Kidney (tissue), 22 donors: ENCODE measurements at places on chromosomes 2 and 18. TPM values are rescaled to one million over a fixed set of nuclear protein-coding genes. Genes with fewer than 3 reads are reported as not detected.
A peak's percentile ranks its signal among the peaks of the same experiment; 100 is the strongest.

- no peaks in the 10 kb centered on the region for H3K4me1 ChIP-seq
- H3K27ac ChIP-seq, result no peak overlapping the region
- H3K36me3 ChIP-seq, result no peaks in the 10 kb centered on the region
- H3K4me3 ChIP-seq, result no peak overlapping the region
- DNase-seq, result peak; percentile 58
- H3K27me3 ChIP-seq, result no peaks in the 10 kb centered on the region
Observed at GRCh38 chr2:31335921-31336585, 78.5 kb downstream of the XDH start.

- H3K27ac ChIP-seq, result no peak overlapping the region
- no peak for DNase-seq
- H3K4me3 ChIP-seq, result no peak overlapping the region
- no peaks in the 10 kb centered on the region for H3K27me3 ChIP-seq
- peaks cover 12% of the 10 kb centered on the region for H3K4me1 ChIP-seq
- H3K36me3 ChIP-seq, result no peaks in the 10 kb centered on the region
Observed at GRCh38 chr2:191864628-191865374, 17.9 kb upstream of the CAVIN2 start.

GKN2 gene
- not detected for total RNA-seq

DNA sequence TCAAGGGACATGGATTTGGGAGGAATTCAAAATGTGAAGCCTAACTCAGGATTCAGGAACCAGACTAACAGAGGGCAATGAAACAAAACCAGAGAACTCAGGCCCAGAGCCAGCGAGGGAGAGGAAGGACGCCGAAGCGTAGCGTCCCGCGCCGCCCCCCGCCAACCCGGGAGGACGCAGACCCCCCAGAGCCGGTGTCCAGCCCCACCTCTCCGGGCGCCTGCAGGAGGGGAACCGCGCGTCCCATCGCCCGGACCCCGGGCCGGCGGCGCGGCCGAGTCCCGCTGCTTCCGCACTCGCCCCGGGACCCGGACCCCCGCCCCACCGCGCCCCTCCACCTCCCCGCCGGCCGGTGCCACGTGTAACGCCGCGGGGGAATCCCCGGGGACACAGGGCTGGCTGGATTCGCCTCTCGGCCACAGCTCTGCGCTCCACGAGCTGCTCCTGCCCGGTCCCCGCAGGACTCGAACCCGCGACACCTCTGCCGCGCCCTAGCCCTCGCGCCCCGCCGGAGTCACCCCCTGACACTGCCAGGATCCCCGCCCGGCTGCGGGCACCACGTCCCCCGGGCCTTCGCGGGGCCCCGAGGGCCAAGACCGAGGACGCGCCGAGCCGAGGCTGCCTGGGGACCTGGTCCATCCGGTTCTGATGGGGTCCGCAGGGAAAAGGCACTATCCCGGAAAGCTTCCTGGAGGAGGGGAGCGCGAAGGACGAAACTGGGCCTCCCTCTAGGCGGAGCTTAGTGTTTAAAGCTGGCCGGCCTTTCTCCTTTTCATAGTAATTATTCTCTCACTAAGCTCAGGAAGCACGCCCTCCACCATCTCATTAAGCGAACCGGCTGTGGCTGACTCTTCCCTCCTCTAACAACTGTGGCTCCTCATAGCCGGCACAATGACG lies 40.4 kb upstream of the FAM124B start:
- DNase-seq, result peak; percentile 56
- H3K27ac ChIP-seq, result no peak overlapping the region
- no peaks in the 10 kb centered on the region for H3K4me1 ChIP-seq
- H3K36me3 ChIP-seq, result no peaks in the 10 kb centered on the region
- peak overlapping the region; percentile 53 for H3K4me3 ChIP-seq

DNA sequence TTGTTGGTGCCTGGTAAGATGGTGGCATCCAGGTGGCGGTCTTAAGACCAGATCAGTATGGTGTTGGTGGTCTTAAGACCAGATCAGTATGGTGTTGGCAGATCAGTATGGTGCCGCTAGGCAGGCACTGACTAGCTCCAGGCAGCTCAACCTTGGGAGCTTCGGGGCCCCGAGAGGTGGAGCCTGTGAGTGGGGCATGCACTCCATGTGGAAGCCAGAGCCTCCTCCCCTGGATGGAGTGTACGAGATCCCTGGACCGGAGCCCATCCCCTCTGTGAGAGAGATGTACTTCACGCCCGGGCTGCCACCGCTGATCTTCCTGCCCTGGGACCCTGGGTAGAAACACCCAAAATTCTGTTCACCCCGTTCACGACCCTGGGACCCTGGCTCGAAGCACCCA lies 19.0 kb downstream of the MALT1 start:
- H3K36me3 ChIP-seq, result peaks cover 6% of the 10 kb centered on the region
- DNase-seq, result no peak
- H3K27me3 ChIP-seq, result no peaks in the 10 kb centered on the region
- H3K27ac ChIP-seq, result no peak overlapping the region

GRCh38 chr18:70981400-70982140 lies 692.7 kb downstream of the SOCS6 start:
- no peaks in the 10 kb centered on the region for H3K4me1 ChIP-seq
- no peak overlapping the region for H3K4me3 ChIP-seq
- no peak overlapping the region for H3K27ac ChIP-seq
- H3K36me3 ChIP-seq, result no peaks in the 10 kb centered on the region

PRKAG3 gene
- total RNA-seq, result not detected

- no peak for DNase-seq
- no peaks in the 10 kb centered on the region for H3K4me1 ChIP-seq
- no peaks in the 10 kb centered on the region for H3K36me3 ChIP-seq
- H3K27ac ChIP-seq, result no peak overlapping the region
- H3K4me3 ChIP-seq, result no peak overlapping the region
Observed at GRCh38 chr2:238114851-238115660, 14.9 kb downstream of the ESPNL start.

DNA sequence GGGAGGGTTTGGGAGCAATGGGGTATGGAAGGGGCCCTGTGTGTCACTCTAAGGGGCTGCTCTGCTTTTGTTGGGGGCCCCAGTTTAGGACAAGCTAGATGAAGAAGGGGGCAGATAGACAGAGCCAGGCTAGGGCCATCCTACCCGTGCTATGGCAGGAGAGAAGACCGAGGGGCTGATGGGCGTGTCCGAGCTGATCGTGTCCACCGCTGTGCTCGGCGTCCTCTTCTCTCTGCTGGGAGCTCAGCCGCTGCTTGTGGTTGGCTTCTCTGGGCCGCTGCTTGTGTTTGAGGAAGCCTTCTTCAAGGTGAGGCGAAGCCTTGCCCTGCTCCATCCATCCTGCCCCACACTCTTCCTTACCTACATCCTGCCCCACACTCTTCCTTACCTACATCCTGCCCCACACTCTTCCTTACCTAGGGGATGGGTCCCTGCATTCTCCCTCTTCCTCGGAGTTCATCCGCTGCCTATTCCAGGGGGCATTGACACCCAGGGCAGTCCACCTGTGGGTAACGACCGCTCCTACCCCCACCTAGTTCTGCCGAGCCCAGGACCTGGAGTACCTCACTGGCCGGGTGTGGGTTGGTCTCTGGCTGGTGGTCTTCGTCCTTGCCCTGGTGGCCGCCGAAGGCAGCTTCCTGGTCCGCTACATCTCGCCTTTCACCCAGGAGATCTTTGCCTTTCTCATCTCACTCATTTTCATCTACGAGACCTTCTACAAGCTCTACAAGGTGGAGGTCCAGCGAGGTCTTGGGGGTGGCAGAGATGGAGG lies 8.9 kb downstream of the SLC4A3 start:
- H3K27me3 ChIP-seq, result no peaks in the 10 kb centered on the region
- no peaks in the 10 kb centered on the region for H3K36me3 ChIP-seq
- H3K4me3 ChIP-seq, result no peak overlapping the region

LRP2 gene
- total RNA-seq, result 85.4 TPM

COLEC12 gene
- total RNA-seq, result 7.4 TPM

GRCh38 chr18:9694952-9695495 lies 13.1 kb upstream of the RAB31 start:
- no peak for DNase-seq
- H3K27ac ChIP-seq, result no peak overlapping the region
- no peaks in the 10 kb centered on the region for H3K4me1 ChIP-seq
- H3K36me3 ChIP-seq, result no peaks in the 10 kb centered on the region
- no peaks in the 10 kb centered on the region for H3K27me3 ChIP-seq
